ENCODE measurements at places on chromosomes 3 and 15.

- DNase-seq, result no peak
Measured at GRCh38 chr3:54228806-54229205, 106.5 kb downstream of the CACNA2D3 start.

DNA sequence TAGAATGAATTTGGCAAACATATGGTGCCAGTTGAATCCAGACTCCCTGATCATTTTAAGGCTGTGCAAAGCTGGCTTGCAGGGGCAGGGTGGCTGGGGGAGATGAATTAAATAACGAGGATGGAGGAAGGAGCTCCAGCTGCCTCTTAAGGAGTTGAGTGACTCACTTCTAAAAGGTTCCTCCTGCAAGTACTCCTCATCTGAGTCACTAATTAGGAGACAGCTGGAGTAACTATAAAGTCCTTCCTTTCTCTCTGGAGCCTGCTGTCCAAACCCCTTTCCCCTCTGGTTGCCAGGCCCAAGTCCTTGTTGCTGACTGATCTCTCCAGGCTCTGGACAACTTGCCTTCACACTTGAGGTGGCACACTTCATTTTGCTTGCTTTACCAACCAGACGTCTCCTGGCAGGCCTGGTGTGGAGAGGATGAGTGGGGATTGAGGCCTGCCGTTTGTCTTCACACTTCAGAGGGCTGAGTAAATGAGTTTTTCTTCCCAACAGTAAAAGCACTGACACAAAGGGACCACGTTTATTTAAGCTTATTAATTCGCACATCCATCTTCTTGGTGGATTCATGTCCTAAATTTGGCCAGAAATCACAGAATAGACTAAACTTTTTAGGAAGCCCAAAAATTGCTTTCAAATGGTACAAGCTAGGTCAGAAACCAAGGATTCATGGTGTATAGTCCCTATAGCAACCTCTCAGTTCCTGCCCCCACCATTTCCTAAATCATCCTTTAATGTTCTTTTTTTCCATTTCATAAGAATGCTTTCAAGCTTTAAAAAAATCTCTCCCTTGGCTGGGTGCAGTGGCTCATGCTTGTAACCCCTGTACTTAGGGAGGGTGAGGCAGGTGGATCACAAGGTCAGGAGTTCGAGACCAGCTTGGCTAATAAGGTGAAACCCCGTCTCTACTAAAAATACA lies 90.5 kb upstream of the MYRIP start:
- DNase-seq, result no peak

GRCh38 chr3:95338446-95338845 lies 1275.6 kb downstream of the NSUN3 start:
- no peak for DNase-seq

DNA sequence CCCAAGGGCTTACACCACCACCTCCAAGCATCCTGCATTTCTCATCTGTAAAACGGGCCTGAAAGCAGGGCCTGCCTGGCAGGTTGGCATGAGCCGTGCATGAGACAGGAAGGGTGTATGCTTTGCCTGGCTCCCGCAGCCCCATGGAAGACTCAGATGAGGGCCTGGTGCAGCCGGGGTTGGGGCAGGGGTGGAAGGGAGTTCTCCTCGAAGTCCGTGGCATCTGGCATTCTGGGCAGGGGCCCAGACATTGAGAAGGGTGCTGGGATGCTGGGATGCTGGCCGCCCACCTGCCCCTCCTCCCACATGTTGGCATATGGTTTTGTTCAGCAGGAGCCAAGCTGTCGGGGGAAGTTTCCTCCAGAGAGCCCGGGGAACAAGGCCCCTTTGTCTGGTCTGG lies 13.0 kb upstream of the FBLN2 start:
- DNase-seq, result no peak

- no peak for DNase-seq
Measured at GRCh38 chr15:51185213-51186159, 90.8 kb upstream of the TNFAIP8L3 start.

DNA sequence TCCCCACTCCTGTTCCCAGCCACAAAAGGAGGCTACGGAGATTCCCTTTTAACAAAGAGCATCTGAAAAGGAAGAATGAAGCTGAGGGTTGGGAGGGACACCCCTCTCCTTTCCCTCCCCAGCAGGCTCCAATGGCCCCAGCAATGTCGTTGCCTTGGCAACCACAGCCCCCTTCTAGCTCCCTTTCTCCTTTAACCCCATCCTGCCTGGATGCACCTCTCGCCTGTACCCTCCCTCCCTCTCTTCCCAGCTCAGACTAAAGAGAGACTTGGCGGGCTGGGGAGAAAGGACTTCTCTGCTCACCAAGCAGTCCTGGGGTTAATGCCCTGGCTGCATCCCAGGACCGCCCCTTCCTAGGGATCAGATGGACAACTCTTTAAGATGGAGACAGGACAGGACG lies 7.1 kb upstream of the RPL29 start:
- no peak for DNase-seq

GRCh38 chr15:75367406-75367912 lies 948 bp downstream of the MAN2C1 start:
- no peak for DNase-seq

DNA sequence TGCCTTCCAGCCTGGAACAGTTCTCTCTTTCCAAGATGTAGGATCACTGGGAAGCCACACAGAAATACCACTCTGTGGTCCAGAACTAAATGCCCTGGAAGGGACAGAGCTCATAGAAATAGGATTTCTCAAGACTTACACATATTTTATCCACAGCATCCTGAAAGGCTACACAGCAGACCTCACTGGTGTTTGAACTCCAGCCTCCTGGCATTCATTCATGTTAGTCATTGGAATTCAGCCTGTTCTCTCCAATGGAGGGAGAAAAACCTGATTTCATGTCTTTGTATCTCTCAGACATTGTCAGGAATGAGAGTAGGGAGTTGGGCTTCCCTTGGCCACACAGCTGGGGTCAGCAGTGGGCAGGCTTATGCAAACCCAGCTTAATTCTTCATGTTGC lies 121.1 kb upstream of the PPP2R3A start:
- DNase-seq, result no peak

GRCh38 chr15:80242132-80242769 lies 9.8 kb downstream of the CTXND1 start:
- no peak for DNase-seq

Data from stimulated activated CD8-positive, alpha-beta memory T cell treated with anti-CD3 and anti-CD28 coated beads, Interleukin-4, amount 100 ng/mL, for 24 hours (primary cell).